ENCODE measurements at places on chromosomes 1 and 21.

DNA sequence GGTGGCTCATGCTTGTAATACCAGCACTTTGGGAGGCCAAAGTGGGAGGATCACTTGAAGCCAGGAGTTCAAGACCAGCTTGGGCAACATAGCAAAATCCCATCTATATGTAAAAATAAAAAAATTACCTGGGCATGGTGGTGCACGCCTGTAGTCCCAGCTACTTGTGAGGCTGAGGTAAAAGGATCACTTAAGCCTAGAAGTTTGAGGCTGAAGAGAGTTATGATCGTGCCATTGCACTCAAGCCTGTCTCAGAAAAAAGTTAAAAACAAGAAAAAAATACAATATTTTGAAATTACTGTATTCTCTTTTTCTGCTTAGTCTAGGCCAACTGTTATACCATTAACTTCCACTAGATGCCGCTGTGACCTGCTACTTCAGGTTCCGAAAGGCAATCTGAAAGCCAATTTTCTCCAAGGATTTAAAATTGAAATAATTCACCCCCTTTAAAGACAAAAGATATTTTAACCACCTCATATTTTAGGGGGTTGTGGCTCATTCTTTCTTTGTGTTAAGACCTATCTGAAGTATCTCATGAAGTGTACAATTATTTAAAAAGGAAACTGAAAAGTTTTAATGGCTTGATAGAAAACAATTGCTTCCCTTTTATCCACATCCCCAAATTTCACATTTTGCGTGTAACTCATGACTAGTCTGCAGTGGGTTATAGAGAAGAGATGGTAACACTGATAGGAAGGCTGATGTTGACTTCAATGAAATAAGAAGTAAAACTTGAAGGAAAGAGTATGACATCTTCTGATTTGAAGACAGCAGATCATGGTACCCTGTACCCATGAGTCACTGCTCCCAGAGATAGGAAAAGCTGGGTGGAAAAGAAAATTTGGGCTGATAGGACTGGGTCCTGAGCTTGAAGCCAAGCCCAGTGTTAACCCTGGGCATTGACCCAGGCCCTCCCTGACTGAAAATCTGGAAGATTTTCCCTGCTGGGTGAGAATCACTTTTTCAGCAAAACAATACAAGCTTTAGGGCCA, 24.4 kb upstream of the CLDN14 start:
- no peak for DNase-seq

- peak; percentile 20 for DNase-seq
These were observed 28.0 kb downstream of the COL6A2 start for GRCh38 chr21:46125846-46126301.

DNA sequence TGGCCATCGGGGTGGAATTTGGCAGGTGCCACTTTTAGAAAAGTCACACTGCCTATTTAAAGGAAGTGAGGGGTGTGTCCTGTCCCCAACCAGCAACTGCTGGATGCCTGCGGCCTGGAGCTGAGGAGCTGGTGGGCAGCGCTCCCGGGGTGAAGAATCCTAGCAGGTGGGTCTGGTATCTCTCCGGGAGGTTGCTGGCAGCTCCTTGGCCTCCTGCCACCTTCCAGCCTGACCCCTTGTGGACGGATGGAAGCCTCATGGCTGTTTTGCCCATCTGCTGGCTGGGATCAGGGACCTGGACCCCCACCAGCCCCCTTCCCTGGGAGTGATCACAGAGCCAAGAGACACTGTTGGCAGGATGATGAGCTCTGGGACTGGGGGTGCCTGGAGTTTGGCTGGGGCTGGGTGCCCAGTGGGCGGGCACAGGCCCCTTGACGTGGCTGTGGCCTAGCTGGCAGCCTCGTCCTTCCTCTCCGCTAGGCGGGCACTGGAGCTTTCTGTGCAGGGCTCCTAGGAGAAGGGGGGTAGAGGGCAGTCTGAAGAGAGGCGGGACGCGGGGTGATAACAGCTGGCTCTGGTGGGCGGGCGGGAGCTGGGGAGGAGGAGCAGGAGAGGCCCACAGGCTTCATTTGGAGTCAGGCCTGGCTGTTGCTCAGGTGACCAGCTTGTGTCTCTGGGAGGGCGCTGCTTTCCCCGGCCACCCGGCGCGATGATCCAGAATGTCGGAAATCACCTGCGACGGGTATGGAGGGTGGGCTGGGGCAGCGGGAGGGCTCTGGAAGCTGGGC, at the start of gene ACOT11:
Gene ACOT11, plus strand, starts transcription at position 628 of the 788 bp plus-strand sequence. Its CDS starts 82 bp downstream, at position 710.
- peak; percentile 55 for DNase-seq

DNA sequence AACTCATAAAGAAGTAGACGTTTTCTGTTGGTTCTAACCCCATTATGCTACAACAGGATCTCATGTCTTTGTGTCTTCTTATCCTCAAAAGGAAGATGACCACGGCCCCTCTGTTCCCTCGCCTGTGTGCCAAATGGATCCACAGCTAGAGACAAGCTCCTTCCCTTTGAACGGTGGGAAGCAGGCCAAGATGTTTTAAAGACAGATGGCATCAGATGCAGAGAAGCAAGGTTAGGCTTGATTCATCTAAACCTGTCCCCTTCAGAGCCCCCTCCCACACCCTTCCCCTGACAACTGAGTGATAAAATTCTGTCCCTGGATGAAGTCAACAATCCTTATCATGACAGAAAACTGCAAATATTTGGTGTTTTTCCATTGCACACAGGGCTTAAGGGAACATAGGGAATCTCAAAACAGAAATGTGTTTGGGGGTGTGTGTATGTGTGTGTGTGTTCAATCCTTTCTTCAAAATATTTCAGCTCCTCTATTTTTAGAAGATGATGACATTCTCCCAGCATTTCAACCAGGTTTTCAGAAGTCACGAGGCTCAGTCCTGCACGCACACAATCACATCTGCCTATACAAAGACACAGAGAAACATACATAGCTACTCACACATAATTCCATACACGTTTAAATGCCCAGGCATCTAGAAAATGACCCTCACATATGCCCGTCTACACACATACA, 27.8 kb upstream of the FMOD start:
- no peak for DNase-seq

GRCh38 chr1:3173381-3173980, 104.5 kb downstream of the PRDM16 start:
- no peak for DNase-seq

DNA sequence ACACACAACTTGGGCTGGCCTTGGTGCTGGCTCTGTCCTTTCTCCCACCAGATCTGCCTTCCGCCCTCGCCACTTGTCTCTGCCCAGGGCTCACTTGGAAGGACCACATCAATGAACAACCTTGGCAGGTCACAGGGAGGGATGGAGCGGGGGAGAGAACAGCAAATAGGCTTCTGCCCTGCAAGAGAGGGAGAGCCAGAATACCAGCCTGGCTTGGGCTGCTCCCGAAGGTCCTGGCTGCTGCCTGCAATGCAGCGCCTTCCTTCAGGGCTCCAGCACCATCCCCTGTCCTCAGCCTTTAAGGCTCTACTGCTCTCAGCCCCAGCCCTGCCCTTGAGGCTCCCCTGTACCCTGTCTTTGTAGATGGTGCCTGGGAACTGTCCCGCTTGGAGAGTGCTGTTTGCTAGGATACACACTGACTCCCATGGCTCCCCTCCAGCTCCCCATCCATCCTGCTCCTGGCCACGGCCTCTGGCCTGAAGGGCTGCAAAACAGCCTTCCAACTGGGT, 43.8 kb downstream of the HIVEP3 start:
- DNase-seq: peak; percentile 37

- no peak for DNase-seq
These were observed 8.8 kb downstream of the C8A start for GRCh38 chr1:56863265-56863992.

All from H9 (cell line).